ENCODE measurements at places on chromosomes 16 and 17.

DNA sequence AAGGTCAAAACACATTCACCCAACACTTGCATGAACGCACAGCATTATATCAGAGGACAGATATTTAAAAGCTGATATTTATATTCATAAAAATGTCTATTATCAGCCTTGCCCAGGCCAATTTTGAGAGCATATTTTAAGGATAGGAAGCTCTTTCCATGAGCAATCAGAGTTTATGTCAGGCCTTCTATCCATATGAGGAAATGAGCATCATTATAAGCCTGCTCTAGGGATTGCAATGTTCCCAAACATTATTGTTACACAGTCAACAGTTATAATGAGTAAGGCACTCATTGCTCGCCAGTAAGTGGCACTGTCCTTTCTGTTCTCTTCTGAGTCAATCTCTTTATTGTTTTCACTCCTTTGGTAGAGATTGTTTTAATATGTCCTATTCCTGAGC is 37.7 kb upstream of the DYNLRB2 start:
- H3K27ac ChIP-seq, result no peak overlapping the region
- H3K4me1 ChIP-seq, result no peaks in the 10 kb centered on the region
- no peak overlapping the region for H3K4me3 ChIP-seq
- no peaks in the 10 kb centered on the region for H3K27me3 ChIP-seq
- H3K36me3 ChIP-seq, result no peaks in the 10 kb centered on the region

GRCh38 chr17:78956254-78956653 is 23.5 kb downstream of the LGALS3BP start:
- no peak overlapping the region for H3K4me3 ChIP-seq
- no peak for DNase-seq
- no peaks in the 10 kb centered on the region for H3K36me3 ChIP-seq
- H3K27me3 ChIP-seq, result no peaks in the 10 kb centered on the region

DNA sequence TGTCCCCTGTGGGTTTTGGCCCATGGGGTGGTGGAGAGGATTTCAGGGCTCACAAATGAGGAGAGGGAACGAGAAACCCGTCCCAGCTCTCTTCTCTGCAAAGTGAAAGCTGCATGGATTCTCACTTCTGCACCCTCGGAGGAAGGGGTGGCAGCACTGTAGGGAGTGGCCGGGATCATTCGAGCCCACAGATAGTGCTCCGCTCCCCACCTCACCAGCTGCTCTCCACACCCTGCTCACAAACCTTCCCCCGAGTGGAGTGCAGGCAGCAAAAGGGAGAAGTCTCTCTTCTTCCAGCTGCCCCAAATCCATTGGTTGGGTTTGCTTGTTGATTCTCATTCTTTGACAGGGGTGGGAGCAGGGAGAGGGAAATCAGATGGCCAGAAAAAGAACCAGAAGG is 20.1 kb downstream of the STAT5A start:
- no peak for DNase-seq
- H3K4me1 ChIP-seq, result no peaks in the 10 kb centered on the region
- H3K36me3 ChIP-seq, result peaks cover 58% of the 10 kb centered on the region
- no peak overlapping the region for H3K27ac ChIP-seq
- no peak overlapping the region for H3K4me3 ChIP-seq

DNA sequence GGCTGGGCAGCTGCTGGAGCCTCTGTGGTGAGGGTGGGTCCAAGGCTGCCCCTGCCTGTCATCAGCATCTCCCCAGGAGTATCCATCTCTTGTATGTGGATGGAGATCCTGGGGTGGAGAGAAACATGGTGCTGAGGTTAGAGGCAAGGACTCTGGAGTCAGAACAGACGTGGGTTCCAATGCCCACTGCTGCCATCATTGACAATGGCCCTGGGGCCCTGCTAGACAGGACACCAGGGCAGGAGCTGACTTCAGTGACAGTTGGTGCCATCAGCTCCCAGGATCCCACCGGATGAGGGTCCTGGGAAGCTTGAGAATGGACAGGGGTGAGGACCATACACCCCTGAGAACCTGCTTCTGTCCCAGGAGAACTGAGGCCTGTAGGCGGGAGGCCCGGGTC is 15.6 kb downstream of the MYLK3 start:
- no peaks in the 10 kb centered on the region for H3K27me3 ChIP-seq
- no peak for DNase-seq
- peaks cover 47% of the 10 kb centered on the region for H3K4me1 ChIP-seq
- peaks cover 50% of the 10 kb centered on the region for H3K36me3 ChIP-seq
- peak overlapping the region; percentile 82 for H3K27ac ChIP-seq

DNA sequence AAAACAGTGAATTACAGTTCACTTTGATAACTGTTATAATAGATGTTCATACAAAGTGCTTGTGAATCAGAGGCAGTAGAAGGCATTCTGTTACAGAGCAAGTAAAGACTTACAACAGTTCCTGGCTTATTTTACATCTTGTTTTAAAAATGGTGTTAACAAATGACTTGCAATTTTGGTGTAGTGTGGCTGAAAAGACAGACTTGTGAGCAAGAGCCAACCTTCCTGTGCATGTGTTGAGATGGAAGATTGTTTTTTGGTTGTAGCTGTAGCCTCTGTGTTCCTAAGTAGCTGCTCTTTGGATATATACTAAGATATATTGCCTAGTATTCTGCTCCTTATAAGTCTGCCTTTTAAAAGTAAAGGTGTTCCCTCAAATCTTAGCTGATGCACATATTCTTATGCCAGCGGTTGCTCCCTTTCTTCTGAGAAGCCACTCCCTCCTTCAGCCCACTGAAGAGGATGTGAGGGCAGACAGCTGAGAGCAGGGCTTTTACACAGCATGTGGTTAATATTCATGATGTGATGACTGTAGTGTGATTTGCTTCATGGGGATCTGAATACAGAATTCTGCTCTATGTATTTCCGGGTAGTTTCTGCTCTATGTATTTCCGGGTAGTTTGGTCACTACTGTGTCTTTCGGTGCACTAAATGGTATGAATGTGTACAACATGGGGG is 182.3 kb downstream of the PHKB start:
- H3K4me1 ChIP-seq, result peaks cover 19% of the 10 kb centered on the region
- no peak overlapping the region for H3K27ac ChIP-seq
- H3K36me3 ChIP-seq, result peaks cover 3% of the 10 kb centered on the region
- no peak overlapping the region for H3K4me3 ChIP-seq

DNA sequence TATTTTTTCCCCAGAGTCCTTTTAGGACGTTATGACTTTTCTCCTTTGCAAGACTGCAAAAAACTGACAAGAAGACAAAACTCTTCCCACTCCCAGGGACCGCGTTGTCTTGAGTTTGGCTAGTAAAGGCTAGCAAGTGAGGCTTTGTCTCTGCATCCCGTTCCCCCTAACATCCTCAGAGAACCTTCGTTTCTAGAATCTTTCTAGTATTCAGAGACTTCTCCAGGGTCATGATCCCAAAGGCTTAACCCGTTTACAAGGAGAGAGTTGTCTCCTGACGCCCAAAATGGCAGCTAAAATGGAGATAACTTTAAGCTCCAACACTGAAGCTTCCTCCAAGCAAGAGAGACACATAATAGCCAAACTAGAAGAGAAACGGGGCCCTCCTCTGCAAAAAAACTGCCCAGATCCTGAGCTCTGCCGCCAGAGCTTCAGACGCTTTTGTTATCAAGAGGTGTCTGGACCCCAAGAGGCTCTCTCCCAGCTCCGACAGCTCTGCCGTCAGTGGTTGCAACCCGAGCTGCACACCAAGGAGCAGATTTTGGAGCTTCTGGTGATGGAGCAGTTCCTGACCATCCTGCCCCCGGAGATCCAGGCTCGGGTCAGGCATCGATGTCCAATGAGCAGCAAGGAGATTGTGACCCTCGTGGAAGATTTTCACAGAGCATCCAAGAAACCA is 843 bp downstream of the ZNF174 start:
- H3K4me3 ChIP-seq, result peak overlapping the region; percentile 94
- no peak for DNase-seq
- no peaks in the 10 kb centered on the region for H3K4me1 ChIP-seq
- peaks cover 42% of the 10 kb centered on the region for H3K36me3 ChIP-seq
- H3K27ac ChIP-seq, result peak overlapping the region; percentile 86

DNA sequence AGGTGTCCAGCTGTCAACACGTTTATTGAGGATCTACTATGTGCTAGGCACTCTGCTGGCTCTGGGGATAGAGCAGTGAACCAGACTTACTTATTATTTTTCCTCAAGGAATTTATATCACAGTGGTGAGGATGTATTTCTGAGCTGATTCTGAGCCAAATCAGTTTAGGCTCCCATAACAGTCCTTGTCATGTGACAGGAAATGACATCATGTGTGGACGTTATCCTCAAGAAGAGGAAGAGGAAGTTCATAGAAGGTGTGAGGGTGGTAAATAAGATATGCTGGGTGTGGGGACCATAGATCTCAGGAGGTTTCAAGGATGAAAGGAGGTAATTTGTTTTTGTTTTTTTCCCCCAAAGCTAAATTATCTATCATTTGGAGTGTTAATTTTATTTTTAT is 873.5 kb upstream of the EEF2KMT start:
- no peak overlapping the region for H3K27ac ChIP-seq
- no peaks in the 10 kb centered on the region for H3K36me3 ChIP-seq
- H3K4me1 ChIP-seq, result no peaks in the 10 kb centered on the region
- H3K4me3 ChIP-seq, result no peak overlapping the region
- no peaks in the 10 kb centered on the region for H3K27me3 ChIP-seq
- DNase-seq, result no peak

- H3K27me3 ChIP-seq, result no peaks in the 10 kb centered on the region
- DNase-seq, result peak; percentile 66
- peaks cover 8% of the 10 kb centered on the region for H3K4me1 ChIP-seq
Observed at GRCh38 chr17:8997994-8998628, 23.2 kb upstream of the NTN1 start.

- H3K27ac ChIP-seq, result peak overlapping the region; percentile 7
- H3K4me1 ChIP-seq, result no peaks in the 10 kb centered on the region
- no peaks in the 10 kb centered on the region for H3K27me3 ChIP-seq
- peak; percentile 62 for DNase-seq
Observed at GRCh38 chr16:68470461-68471150, 22.3 kb upstream of the SMPD3 start.

DNA sequence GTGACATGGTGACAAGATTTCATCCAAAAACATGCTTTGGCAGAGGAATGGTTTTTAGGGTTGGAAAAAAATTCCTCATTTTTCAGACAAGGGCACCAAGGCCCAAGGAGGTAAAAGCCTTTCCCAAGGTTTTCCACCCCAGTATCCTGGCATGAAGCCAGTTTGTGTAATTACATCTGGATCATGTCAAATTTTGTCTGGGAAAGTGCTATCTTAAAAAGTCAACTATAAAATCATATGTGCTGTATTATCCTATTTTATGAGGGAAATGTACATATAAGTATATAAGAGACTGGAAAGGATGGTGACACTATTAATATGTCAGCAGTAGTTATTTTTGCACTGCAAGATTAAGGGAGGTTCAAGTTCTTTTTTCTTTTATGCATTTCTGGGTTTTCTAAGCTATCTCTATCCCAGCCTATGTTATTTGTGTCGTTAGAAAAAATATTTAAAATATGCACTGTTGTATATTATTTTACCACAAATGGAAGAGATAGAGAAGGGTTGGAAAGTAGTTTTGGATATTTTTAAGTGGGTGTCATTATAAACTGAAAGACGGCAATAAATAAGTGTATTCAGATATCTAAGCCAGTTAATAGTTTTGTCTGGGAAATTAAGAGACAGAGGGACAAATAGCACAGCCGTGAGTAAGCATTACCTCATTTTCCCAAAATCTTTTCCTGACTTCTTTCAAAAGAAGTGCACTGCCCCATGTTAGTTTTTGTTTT is 13.5 kb upstream of the FBXO47 start:
- H3K4me3 ChIP-seq, result no peak overlapping the region
- H3K27ac ChIP-seq, result peak overlapping the region; percentile 45
- H3K27me3 ChIP-seq, result no peaks in the 10 kb centered on the region
- peaks cover 7% of the 10 kb centered on the region for H3K4me1 ChIP-seq

- peaks cover 25% of the 10 kb centered on the region for H3K4me1 ChIP-seq
- DNase-seq, result no peak
Observed at GRCh38 chr17:62692721-62693431, 65.4 kb downstream of the MRC2 start.

GRCh38 chr17:1005361-1005946 is 8.5 kb downstream of the TIMM22 start:
- DNase-seq, result no peak
- no peak overlapping the region for H3K4me3 ChIP-seq
- no peaks in the 10 kb centered on the region for H3K27me3 ChIP-seq
- H3K4me1 ChIP-seq, result peaks cover 97% of the 10 kb centered on the region

DNA sequence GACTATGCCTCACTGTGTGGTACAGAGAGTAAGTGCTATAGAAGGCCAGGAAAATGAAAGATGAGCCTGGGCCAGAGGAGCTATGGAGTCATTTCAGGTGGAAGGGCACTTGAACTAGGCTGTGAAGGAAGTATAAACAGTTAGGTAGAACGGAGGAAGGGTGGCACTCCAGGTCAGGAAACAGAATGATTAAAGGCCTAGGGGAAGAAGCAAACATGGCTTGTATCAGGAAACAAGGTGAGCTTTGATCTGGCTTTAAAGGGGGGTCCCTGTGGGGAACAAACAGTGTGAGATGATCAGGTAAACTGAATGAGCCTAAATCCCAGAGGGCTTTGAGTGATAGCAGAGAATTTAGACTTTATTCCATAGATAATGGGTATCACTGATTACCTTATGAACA is 16.9 kb downstream of the MAP3K3 start:
- no peaks in the 10 kb centered on the region for H3K4me1 ChIP-seq
- H3K36me3 ChIP-seq, result peaks cover 44% of the 10 kb centered on the region
- no peak overlapping the region for H3K4me3 ChIP-seq
- no peak overlapping the region for H3K27ac ChIP-seq

- no peaks in the 10 kb centered on the region for H3K4me1 ChIP-seq
- no peaks in the 10 kb centered on the region for H3K36me3 ChIP-seq
- H3K27ac ChIP-seq, result no peak overlapping the region
- no peaks in the 10 kb centered on the region for H3K27me3 ChIP-seq
- H3K4me3 ChIP-seq, result no peak overlapping the region
Observed at GRCh38 chr17:77256710-77257109, 115.9 kb downstream of the SEC14L1 start.

DNA sequence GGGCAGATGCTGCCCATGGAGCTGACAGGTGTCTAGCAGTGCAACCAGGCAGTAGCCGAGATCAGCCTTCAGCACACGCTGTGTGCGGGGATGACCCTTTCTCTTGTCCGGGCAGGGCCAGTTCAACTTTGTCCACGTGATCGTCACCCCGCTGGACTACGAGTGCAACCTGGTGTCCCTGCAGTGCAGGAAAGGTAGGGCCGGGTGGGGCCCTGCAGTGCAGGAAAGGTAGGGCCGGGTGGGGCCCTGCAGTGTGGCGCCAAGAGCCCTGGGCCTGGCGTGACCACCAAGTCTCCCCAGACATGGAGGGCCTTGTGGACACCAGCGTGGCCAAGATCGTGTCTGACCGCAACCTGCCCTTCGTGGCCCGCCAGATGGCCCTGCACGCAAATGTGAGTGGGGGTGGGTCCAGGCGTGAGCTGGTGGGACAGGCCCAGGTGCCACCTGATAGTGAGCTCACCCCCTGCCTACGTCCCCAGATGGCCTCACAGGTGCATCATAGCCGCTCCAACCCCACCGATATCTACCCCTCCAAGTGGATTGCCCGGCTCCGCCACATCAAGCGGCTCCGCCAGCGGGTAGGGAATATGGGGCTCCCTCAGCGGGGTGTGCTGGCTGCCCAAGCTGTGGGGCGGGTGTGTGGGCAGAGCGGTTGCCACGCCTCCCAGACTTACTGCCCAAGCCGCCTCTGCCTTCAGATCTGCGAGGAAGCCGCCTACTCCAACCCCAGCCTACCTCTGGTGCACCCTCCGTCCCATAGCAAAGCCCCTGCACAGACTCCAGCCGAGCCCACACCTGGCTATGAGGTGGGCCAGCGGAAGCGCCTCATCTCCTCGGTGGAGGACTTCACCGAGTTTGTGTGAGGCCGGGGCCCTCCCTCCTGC is 40.2 kb downstream of the TSC2 start:
- peaks cover 58% of the 10 kb centered on the region for H3K36me3 ChIP-seq
- H3K4me3 ChIP-seq, result no peak overlapping the region
- no peaks in the 10 kb centered on the region for H3K4me1 ChIP-seq
